NCI-H2081 (cell line): ENCODE measurements at places on chromosomes 5 and 9.

- no peak for DNase-seq
Measured at GRCh38 chr5:117486261-117486660, 911.6 kb upstream of the SEMA6A start.

DNA sequence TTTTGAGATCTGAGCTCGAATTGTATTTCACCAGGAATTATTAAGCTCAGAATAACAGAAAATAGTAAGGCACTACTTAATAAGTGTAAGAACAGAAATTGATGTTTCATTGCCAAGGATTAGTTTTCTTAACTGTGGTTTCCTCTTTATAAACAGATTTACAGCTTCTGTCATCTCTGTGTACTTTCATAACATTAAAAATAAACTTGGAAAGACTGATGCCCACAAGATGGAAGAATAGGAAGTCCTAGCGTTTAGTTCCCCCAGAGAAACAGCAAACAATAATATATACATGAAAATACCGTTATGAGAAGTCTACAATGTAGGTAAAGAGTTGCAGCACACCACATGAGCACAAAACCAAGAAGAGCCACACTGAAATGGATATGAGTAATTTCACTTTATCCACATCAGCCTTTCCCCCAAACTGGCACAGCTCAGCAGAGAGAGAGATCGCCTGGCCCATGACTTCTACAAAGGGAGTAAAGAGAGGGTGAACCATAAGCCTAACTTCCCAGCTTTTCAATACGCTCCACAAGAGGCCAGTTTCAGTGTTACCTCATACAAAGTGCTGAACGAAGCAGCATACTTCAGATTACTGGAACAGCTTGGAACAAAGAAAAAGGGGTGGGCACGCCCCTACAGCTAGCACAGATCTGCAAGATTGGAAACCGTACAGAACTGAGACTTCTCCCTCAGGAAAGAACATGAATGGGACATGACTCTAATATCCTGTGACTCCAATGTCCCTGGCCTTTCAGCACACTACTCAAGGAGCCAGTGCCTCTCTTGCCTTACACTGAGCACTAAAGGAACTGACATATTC lies 75.4 kb downstream of the EMB start:
- DNase-seq, result no peak

GRCh38 chr5:11792621-11793020 lies 111.6 kb downstream of the CTNND2 start:
- no peak for DNase-seq

DNA sequence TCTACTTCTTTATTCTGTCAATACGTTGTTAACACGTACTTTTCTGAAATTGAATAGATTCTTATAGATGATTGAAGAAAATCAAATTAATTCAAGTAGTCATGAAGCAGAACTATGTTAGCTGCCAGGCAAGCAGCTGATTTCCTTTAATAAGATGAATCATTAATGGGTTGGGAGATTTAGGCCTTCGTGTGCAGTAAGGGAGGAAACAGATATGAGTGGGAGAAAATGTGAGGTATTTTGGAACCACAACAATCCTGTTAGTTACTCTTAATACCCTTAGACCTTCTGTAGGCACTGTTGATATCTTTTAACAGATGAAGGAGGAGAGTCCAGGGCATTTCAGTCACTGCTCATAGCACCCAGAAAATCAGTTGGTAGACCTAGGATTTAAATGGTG lies 121.0 kb downstream of the AOPEP start:
- DNase-seq, result no peak

GRCh38 chr9:81652058-81652687 lies 37.2 kb downstream of the TLE1 start:
- no peak for DNase-seq

DNA sequence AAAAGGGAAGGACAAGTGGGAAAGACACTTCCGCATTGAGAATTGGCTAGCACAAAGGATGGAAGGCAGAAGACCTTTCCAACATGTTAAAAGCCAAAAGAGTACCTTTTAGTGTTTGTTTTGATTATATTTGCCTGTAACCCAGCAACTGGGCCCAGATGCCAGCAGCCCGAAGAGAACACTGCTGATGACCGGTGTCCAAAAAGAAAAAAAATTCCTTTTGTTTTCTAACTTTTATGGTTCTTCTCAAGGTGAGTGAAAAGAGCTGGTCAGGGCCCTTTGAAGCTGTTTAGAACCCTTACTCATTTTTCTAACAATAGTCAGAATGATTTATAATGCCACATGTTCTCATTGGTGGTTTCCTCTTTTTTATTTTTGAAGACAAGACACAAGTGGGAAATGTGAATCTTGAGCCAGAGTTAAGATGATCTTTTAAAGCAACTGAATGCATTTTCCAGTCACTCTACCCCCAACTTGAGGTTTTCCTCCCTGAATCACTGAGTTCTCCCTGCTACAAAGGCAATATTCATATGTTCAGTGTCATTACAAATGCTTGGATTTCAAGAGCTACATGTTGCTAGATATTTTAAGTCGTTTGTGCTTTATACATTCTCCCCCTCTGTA lies 32.3 kb upstream of the ZNF462 start:
- no peak for DNase-seq

DNA sequence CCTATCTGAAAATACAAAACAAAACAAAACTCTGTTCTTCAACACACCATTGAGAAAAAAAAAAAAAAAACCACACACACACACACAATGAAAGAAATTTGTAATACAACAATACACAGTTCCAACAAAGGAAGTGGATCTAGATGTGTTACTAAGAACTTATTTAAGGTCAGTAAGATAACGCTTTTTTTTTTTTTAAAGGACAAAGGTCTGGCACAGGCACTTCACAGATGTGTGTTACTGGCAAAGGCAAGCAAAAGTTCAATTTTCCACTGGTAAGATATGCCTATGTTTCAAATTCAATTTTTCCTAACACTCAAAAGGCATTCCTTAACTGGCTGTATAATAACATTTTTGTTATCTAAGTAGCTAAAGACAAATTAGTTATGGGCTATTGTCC lies 3.6 kb downstream of the RFK start:
- DNase-seq, result no peak

- no peak for DNase-seq
Measured at GRCh38 chr9:128723352-128723865, 518 bp downstream of the ZDHHC12 start.

DNA sequence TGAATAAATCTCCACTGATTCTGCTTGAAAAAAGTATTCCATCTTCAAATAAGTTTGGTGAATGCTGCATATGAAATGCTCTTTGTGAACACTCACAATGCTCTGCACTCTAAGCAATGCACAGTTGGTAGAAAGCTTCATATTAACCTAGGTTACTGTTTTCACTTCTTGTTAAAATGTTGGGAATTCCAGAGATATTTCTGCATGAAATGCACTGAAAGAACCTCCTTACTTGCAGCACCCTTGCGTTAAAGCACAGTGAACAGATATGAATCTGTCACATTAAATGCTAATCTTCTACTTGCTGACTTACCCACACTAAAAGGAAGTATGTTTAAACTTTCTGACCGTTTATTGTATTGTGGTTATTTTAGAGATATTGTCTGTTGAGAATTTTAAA lies 584.1 kb upstream of the NUDT12 start:
- DNase-seq, result no peak

DNA sequence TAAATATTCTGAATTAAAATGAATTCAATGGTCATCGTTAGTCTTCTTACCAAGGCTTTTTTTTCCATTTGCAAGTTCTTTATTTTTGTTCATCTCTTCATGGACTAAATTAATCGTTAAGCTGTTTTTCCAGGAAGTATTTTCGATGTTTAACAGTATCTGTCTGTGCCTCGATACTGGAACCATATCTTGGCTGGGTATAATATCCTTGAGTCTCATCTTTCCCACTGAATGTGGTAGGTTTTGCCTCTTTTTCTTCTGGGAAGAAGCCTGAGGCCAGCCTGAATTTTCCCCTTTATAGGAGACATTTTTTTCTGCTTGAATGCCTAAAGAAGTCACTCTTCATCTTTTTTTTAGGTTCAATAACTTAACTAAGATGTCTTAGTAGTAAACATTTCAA lies 4.0 kb upstream of the SEPTIN8 start:
- DNase-seq, result no peak

GRCh38 chr5:10946050-10946449 lies 185.0 kb upstream of the DAP start:
- no peak for DNase-seq

GRCh38 chr9:121640076-121640475 lies 11.4 kb upstream of the DAB2IP start:
- DNase-seq, result no peak

DNA sequence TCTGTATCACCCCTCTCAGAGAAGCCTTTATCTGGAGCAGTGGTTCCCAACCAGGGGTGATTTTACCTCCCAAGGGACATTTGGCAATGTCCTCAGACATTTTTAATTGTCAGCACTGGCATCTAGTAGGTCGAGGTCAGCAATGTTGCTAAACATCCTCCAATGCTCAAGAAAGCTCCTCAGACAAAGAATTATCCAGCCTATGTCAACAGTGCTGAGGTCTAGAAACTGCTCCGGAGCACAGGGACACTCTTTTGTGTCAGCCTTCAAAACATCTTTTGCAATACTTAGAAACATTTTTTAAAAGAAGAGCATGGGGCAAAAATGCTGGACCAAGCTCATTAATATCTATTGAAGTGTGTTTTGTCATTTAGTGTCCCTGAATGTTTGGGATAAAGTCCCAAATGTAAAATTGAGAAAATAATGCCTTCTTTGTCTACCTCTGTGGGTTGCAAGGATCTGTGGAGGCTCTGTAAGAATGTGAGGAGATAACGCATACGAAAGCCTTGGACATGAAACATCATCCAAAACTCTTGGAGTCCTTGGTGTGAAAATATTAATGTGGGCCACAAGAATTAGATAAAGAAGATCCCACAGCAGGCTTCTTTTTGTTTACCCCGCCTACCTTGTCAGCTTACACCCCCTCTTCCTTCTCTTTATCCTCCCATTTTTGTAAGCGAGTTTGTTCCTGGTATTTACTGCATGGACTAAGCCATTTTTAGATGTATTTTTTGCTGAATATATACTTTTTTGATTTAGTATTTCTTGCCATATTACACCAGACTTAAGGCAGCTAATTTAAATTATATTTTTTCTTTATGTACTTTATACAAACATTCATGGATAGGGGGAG lies 193.5 kb downstream of the CD180 start:
- no peak for DNase-seq

- peak; percentile 85 for DNase-seq
Measured at GRCh38 chr9:79020276-79020675, 551.5 kb upstream of the TLE4 start.

- DNase-seq, result no peak
Measured at GRCh38 chr9:134491196-134491835, 150.3 kb upstream of the COL5A1 start.

GRCh38 chr5:18305288-18305924 lies 671.1 kb downstream of the TAF11L14 start:
- peak; percentile 47 for DNase-seq

- no peak for DNase-seq
Measured at GRCh38 chr9:5698810-5699556, 70.1 kb downstream of the RIC1 start.

GRCh38 chr5:82105457-82105856 lies 133.6 kb downstream of the ATG10 start:
- no peak for DNase-seq

- no peak for DNase-seq
Measured at GRCh38 chr9:124286292-124286931, 28.7 kb downstream of the NEK6 start.

DNA sequence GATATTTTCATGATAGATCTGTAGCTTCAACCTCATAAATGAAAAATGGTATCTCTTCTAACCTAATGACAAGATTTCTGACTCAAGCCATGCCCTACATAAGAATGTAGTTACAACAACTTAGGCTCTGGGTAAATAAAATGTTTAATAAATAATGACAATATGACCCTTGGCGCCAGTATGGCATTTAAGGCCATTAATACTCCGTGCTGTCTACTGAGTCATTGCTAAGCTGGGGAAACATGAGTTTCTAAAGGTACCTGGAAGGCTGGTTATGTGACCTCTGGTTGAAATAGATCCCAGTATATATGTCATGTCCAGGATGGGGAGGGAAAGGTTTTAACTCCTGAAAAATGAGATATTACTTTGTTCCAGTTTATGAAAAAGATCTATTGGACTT lies 58.0 kb upstream of the CEMIP2 start:
- DNase-seq, result no peak

DNA sequence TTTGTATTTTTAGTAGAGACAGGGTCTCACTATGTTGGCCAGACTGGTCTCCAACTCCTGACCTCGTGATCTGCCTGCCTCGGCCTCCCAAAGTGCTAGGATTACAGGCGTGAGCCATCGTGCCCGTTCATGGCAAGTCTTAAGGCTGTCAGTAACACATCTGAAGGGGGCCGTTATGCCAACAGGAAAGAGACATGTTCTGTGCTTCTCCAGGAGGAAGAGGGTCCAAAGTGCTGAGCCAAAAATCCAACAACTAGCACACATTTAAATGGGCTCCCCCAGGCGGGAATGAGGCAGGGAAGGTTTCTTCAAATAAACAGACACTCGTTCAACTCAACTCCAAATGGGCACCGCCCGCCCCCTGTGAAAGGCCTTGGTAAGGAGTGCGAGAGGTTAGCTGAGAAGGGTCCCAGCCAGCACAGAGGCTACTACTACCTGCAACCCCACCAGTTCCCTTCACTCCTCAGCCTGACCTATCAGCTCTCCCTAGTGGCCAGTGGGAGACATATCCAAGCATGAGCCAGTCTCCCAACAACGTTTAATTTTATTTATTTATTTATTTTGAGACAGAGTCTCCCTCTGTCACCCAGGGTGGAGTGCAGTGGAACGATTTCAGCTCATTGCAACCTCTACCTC lies 84.1 kb upstream of the DMRT1 start:
- DNase-seq, result no peak

- DNase-seq, result no peak
Measured at GRCh38 chr9:134985451-134985850, 67.7 kb upstream of the FCN1 start.

DNA sequence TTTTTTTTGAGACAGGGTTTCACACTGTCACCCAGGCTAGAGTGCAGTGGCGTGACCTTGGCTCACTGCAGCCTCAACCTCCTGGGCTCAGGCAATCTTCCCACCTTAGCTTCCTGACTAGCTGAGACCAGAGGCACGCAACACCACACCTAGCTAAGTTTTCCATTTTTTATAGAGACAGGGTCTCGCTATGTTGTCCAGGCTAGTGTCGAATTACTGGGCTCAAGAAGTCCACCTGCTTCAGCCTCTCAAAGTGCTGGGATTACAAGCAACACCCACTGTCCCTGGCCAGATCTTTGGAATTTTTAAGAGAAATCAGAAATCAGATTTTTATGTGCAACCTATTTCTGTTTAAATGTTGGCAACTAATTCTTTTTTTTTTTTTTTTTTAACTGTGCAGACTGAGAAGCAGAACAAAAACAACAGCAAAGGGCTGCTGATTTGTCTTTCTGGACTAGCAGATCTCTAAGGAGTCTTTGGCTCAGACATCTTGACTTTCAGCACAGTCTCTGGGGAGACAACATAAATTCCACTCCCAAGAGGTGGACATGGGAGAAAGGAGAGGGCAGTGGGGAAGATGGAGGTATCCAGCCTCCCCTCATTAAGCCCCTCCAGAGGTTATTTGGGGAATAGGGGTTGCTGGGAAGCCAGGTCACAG lies 54.4 kb upstream of the FABP6 start:
- no peak for DNase-seq

DNA sequence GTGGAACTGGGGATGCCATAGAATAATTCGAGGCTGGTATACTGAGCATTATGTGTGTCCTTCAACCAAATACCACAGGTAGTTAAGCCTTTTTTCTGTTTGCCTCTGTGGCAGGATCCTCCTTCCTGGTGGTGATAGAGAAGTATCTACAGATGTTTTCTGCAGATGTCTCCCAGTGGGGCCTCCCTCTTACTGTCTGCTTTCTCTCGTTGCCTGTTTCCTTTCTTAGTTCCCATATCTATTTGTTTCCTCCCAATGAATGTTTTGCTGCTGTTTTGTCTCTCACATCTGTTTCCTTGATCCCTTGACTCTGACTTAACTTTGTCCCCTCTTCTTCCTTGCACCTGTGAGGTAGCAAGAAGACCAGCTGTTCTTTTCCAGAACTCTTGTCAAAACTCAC lies 130.9 kb upstream of the NUDT12 start:
- no peak for DNase-seq
